Nucleus accumbens (tissue), 56 donors: ENCODE measurements at places on chromosomes 5 and 9.

DNA sequence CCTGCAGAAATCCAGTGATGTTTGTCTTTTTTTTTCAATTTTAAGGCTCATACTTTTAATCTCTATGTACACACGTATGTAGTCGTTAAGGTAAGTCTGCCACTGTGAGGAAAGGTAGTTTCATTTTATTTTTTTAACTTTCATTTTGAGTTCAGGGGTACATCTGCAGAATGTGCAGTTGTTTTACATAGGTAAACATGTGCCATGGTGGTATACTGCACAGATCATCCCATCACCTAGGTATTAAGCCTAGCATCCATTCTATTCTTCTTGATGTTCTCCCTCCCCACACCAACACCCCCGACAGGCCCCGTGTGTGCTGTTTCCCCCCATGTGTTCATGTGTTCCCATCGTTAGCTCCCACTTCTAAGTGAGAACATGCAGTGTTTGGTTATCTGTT lies 19.7 kb downstream of the MUSK start:
- no peak for DNase-seq

GRCh38 chr5:92653730-92654461 lies 927.1 kb downstream of the NR2F1-AS1 start:
- DNase-seq = no peak

GRCh38 chr9:87447547-87448432 lies 49.9 kb upstream of the DAPK1 start:
- no peak for DNase-seq

DNA sequence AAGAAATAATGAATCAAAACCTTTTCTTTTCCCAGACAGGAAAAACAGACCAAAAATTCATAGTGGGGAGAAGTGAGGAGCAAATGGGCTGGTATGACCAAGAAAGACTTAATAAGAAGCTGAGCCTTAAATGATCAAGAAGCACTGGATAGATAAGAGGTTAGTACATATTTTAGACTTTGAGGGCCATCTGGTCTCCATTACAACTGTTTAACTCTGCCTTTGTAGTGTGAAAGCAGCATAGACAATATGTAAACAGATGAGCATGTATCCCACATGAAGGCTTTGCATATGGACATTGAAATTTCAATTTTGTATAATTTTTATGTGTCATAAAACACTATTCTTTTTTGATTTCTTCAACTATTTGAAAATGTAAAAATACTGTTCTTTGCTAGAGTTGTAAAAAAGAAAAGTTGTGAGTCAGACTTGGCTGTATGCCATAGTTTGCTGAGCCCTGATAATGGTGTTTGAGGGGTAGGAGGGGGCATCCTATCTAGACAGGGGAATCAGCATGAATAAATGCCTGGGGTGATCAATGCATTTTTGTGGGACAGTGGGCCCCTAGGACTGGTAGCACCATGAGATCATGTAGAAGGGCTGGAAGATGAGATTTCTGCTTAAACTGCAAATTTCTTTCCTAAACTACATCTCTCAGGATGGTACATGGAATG lies 91.8 kb upstream of the GPR151 start:
- DNase-seq = no peak

GRCh38 chr5:126514131-126514557 lies 80.9 kb downstream of the ALDH7A1 start:
- DNase-seq = no peak

DNA sequence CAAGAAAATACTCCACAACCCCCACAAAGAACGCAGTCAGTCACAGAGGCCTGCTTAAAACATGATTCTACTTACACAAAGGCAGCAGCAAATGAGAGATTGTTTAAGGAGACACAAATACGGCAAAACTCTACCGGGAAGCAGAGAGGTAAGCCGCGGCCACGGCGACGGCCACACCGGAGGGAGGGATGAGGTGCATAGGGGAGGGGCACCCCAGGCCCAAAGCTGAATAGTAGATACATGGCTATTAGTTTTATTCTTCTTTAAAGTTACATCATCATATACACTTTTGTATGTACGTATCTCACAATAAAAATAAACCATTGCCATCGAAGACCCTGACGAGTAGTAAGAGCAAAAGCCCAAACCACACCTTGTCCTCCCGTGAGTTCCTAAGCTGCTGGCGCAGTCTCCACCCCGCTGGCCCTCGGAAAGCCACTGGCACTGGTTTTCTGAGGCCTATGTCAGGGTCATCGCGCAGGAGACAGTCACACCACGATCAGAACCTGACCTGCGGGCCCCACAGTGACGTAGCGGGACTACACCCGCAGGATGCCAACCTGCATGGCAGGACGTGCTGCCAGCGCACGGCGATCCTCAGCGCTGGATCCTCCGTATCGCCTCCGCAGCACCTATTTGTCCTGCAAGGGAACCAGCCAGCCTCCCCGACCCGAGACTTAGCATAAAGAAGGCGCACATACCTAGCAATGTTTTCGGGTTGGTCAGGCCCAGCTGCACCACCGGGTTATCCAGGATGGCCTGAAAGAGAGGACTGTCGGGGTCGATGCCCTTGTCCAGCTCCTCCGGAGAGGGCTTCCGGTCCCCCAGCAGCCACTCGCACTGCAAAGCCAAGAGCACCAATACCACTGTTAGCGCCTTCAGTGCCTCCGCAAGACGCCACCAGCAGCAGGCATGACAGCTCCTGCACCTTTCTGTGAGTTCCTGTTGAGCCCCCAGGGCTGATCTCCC lies 23.4 kb downstream of the UBAC1 start:
- DNase-seq = no peak

DNA sequence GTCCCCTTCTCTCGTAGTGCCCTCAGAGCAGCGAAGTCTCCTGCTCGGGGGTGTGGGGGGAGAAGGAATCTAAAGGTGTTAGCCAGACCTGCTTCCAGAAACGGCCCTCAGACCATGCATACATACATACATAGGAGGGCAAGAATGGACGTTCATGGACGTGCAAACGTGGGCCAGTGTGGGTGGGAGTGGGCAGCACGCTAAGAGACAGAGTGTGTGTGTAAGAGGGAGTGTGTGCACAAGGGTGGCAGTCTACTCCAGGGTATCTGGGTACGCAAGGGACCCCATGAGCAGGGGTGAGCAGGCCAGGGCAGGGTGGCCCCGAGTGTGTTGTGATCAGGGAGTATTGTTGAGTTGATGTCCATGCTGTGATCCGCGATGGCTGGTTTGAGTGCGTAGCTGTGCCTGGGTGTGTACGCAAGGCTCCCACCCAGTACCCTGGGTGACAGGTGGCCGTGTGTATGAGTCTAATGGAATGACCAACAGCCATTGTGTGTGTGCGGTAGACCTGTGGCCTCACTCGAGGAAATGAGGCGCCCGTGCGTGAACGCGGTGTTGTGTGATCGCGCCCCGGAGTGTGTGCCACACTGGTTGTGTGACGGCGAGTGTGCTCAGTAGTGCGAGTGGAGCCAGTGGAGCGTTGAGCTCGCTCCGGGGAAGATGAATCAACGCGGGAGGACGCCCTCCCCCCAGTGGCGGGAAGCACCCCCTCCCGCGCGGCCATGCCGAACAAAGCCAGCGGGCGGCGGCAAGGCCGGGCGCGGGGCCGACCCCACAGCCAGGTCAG lies 826 bp downstream of the GPRIN1 start:
- DNase-seq = peak; percentile 63

DNA sequence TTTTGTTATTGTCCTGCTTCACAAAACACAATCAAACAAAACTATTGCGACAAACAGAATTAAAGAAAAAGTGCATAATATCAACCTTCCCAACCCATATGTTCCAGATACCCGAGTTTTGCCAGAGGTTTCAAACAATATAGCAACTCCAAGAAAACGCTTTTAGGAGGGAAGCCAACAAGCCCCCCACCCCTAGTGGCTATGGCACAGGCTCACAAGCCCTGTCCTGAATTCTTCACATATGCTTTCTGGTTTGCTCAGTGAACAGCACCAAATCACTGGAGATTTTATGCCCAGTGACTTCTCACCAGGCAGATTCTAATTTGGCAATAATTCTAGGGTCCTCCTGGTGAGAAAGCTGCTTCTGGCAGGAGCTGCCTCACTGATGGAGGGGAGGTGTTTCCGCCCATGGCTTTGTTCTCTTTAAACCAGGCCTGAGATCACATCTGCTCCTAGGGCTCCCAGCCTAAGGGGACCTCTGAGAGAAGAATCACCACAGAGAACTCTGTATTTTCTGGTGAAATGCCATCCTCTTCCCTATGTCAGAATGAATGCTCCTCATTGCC lies 1982.4 kb downstream of the EFNA5 start:
- DNase-seq = no peak

- no peak for DNase-seq
Measured at GRCh38 chr5:17317473-17317872, 100.0 kb downstream of the BASP1 start.

DNA sequence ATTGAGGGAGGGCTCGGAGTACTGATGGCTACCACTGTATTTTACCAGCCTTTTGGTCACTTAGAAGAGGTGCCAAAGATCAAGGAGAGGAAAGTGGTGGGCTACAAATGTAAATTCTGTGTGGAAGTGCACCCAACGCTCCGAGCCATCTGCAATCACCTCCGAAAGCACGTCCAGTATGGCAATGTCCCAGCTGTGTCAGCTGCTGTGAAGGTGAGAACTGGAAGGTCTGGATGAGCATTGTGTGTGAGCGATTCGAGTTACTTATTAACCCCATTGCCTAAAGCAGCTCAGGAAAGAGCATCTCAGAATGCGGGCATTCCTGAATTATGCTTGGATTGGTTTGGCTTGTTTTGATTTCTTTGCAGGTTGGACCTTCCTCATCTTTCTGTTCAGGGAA lies 67.5 kb downstream of the ZNF462 start:
- DNase-seq = no peak

DNA sequence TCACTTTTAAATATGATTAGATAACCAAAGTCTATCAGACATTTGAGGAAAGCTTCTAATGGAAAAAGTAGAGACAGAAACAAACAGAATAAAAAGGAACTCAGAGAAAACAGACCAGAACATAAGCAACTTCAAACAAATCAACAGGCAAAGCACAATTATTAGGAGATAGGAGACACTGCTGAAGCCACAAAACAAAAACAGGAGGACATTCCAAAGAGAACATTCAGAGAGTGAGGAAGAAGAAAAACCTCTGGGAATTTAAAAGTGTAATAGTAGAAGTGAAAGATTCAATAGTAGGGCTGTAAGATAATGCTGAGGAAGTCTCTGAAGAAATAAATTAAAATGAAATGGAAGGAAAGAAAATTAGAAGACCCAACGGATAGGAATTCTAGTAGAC lies 83.2 kb upstream of the TBCA start:
- DNase-seq = no peak

DNA sequence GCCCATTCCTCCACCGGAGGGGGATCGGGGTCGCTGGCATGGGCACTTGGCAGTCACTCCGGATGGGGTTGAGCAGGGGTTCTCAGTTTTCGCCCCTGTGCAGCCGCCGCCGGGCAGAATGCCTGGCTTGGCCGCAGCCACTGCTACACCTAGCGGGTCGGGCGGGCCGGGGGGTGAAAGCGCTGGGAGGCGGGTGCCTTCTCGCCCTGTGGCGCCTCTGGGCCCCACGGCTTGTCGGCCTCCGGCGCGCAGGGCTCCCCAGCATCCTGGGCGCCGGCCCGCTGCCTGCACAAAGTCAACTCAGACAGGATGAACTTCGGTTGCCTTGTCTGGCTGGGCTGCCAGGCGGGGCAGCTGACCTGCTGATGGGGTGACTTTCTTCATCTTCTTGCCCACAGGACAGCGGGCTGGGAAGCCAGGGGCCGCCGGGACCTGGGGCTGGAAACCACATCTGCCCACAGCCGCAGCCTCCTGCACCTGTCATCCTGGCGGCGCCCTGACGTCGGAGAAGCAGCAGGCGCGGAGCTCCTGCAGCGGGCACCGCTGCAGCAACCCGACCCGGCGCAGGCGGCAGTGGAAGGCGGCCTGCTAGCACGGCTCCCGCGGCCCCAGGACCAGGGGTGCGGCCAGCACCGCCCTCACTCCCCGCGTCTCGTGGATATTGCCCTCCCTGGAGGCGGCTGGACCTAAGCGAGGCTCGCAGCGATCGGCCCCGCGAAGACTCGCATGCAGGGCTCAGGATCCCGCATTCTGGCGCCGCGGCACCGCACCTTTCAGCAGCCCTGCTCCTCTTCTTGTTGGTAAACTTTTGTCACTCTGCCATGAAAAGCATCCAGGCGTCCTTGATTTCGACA lies 1.3 kb upstream of the ANKRD18A start:
- peak; percentile 6 for DNase-seq

DNA sequence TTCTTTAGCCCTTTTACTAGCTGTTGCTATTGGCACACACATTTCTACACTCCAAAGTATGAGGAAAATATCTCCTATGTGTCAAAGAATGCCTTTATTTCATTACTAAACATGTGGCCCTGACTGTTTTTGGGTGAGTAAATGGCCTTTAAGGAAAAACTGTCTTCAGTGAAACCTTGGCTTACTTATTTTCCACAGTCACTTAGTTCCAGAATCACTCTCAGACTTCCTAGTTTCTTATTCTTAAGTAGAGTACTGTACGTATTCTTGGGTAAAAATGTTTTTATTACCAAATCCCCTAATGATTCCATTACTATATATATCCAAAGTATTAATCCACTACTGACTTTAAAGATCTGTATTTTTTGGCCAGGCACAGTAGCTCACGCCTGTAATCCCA lies 27.5 kb downstream of the ERP44 start:
- no peak for DNase-seq

DNA sequence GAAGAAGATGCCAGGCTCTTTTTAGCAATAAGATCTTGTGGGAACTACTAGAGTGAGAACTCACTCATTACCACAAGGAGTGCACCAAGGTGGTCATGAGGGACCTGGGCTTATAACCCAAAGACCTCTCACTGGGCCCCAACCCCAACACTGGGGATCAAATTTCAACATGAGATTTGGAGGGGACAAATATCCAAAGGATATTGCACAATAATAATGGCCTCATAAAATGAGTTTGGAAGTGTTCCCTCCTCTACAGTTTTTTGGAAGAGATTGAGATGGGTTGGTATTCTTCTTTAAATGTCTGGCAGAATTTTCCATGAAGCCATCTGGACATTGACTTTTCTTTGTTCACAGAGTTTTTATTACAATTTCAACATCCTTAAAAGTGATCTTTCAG lies 38.0 kb upstream of the FAM120A start:
- DNase-seq = no peak

GRCh38 chr9:136339173-136339957 lies 12.0 kb downstream of the GPSM1 start:
- DNase-seq = no peak

DNA sequence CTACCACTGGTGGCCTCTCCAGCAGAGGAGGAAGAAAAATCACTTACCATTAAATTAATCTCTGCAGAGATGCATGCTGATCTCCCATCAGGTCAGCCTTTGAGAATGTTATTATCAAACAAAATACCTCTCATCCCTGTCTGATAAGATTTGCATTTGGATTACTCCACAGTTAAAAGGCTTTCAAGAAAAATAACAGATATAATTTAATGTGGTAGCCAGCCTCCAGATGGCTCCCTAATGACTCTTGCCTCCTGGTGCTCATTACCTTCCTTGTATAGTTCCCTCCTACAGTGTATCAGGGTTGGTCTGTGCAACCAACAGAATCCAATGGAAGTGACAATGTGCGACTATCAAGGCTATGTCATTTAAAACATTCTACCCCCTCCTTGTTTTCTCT lies 63.6 kb upstream of the TNPO1 start:
- DNase-seq = no peak
